Fibroblast of skin of abdomen (primary cell): ENCODE measurements at places on chromosomes 2 and 18.

GRCh38 chr2:237283131-237283928, 130.6 kb downstream of the COL6A3 start:
- DNase-seq = peak; percentile 77

DNA sequence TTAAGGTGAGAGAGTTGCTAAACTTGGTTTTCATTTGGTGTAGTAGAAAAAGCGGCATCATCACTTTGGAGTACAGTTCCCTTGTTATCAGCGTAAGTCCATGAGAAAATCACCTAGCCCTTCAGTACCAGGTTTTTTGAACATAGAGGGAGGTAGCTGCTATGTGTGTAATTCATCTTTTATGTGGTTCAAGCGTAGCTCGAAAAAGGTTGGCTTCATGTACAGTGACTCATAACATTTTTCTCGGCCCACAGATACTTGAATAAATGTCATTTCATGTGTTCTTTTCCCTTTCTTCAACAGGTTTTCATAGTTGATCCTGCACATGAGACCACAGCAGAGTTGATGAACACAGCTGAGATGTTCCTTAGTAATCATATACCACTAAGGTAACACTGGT, 43.6 kb downstream of the UGGT1 start:
- no peak for DNase-seq

DNA sequence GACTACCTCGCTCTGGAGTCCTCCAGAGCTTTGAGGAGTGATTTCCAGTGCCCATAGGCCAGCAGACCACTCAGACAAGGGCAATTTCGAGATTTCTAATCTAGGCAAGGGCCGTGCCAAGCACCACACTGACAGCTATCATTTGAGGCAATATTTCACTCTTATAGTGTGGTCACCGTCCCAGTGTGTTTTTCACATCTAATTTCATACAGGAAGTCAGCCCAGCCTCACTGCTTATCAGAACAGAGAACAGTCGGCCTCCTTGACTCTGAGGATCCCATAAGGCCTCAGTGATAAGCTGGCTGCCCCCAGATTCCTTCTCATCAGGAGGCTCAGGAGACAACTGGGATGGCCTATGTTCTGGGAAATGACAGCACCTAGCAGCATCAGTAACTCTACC, 581 bp downstream of the CAPN14 start:
- no peak for DNase-seq

DNA sequence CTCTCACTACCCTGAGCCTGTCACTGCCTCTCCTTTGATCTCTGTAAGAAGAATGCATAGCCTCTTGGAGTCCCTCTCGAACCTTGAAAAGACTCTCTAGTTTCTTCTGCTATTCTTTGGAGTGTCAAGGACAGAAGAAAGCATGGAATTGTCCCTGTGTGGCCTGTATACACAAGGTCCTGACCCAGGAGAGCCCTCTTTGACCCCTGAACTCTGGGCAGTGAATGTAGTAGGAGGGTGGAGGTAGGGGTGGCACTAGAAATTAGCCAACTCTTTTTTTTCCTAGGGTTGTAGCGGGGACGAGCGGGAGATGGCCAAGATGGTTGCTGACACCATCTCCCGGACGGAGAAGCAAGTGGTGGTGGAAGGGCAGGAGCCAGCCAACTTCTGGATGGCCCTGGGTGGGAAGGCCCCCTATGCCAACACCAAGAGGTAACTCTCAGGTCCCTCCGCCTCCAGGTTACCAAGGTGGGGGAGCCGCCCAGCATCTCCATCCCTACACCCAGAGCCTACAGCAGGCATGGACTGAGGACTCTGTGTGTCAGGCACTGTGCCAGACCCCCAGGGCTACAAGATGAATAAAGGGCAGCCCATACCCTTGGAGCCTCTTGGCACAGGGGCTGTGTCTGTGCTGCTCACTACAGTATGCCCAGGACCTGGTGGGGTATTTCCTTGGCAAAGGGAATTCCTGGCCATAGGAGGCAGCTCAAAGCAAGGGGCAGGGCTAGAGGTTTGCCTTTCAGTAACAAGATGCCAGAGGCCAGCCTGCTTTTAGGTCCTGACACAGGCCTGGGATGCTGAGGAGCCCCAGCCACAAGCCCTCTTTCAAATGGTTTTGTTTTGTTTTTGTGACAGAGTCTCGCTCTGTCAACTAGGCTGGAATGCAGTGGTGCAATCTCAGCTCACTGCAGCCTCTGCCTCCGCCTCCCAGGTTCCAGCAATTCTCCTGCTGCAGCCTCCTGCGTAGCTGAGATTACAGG, 16.4 kb downstream of the VIL1 start:
- DNase-seq = no peak

GRCh38 chr18:41809652-41810051, 145.4 kb upstream of the PIK3C3 start:
- DNase-seq = no peak

DNA sequence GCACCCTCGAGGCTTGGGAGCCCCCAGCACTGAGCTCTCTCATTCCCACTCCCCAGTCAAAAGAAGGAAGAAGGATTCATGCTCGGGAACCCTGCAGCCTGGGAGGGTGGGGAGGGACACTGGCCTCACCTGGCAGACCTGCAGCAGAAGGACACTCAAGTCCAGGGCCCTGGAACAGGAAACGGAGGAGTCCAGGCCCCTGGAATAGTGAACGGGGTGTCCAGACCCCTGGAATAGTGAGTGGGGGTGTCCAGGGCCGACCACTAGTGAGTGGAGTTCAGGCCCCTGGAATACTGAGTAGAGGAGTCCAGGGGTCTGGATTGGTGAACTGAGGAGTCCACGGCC, 292.5 kb downstream of the NDUFA10 start:
- DNase-seq = no peak

GRCh38 chr2:127034883-127035611, 71.9 kb downstream of the BIN1 start:
- no peak for DNase-seq
